ENCODE measurements at places on chromosomes 1 and 21.

GRCh38 chr1:1173061-1173792 is 453 bp upstream of the TTLL10 start:
- no peak for DNase-seq

DNA sequence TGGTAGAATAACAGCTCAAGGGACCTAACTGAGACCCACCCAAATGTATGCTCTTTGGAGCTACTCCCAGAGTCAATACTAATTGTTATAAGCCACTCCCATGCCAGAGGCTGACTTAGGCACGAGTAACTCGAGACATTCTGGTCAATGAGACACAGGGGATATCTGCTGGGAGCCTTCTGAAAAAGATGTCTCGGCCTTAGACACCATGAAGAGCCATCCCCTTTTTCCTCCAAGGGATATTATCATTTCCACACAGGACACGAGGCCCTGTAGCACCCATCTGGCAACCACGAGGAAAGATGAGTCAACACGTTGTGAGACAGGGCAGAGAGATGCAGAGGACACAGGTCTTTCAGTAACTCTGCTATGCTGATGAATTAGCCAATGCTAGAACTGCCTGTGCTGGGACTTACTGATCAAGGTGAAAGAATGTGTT is 30.7 kb downstream of the ITPKB start:
- peak; percentile 65 for DNase-seq

GRCh38 chr1:75475696-75476095 is 135.2 kb downstream of the SLC44A5 start:
- DNase-seq = no peak

- no peak for DNase-seq
These were observed 8.0 kb downstream of the OLFML3 start for GRCh38 chr1:113987259-113987658.

DNA sequence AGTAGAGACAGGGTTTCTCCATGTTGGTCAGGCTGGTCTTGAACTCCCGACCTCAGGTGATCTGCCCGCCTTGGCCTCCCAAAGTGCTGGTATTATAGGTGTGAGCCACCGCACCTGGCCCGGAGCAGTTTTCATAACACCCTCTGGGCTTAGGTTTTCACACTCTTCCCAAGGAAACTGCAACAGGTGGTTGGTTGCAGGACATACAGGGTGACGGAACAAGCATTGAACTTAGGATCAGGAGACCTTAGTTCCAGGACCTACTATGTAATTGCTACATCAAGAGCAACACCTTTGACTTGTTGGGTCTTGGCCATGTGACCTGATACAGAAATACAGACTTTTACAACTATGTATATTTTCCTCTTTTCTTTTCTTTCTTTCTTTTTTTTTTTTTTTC is 37.9 kb downstream of the MFSD2A start:
- no peak for DNase-seq

DNA sequence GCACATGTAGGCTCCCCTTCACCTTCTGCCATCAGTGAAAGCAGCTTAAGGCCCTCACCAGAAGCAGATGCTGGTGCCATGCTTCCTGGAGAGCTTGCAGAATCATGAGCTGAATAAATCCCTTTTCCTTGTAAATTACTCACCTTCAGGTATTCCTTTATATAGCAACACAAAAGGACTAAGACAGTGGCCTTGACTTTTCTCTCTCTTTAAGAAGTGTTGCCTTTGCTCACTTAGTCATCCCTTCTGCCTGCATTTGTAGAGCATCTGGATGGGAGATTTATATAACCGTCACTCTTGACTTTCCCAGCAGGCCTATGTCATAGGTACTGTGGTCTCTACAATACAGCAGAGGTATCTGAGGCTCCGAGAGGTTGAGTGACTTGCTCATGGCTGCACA is 3.7 kb downstream of the PCSK9 start:
- DNase-seq = no peak

DNA sequence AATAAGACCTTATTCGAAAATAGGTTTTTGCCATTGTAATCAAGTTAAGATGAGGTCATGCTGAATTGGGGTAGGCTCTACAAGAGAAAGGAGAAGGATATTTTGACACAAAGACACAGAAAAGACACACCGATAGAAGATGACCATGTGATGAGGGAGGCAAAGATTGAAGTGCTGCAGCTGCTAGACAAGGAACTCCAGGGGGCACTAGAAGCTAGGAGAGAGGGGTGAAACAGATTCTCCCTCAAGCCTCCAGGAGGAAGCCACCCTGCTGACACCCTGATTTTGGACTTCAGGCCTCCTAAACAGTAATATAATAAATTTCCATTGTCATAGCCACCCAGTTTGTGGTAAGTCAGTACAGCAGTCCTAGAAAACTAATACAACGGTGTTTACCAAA is 506.8 kb upstream of the CAMK1G start:
- DNase-seq = peak; percentile 8

- no peak for DNase-seq
These were observed 17.5 kb upstream of the TTC22 start for GRCh38 chr1:54818461-54819194.

- no peak for DNase-seq
These were observed 114.4 kb downstream of the CLEC20A start for GRCh38 chr1:178382372-178382771.

- peak; percentile 81 for DNase-seq
These were observed 90.1 kb upstream of the WDR26 start for GRCh38 chr1:224524679-224525078.

- peak; percentile 93 for DNase-seq
These were observed 58.0 kb downstream of the PUM1 start for GRCh38 chr1:31007462-31007991.

- no peak for DNase-seq
These were observed 10.8 kb upstream of the EXTL1 start for GRCh38 chr1:26010825-26011224.

DNA sequence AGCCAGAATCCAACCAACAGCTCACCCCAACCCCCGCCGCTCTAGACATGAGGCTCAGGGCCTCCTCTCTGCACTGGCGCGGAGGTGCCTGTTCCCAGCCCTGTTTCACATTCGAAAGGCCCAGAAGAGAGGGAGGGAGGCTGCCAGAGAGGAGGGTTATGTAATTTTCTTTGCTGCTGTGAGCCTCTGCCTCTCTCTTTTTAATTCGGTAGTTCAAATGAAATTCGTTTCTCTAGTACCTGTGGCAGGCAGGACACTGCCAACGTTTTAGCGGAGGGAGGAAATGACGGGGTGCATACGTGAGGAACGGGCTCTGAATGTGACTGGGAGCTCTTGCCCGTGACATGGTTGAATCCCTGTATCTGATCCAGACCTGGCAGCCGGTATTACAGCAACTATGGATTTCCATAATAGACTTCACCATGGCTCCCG is 9.4 kb downstream of the PRDM16 start:
- peak; percentile 38 for DNase-seq

DNA sequence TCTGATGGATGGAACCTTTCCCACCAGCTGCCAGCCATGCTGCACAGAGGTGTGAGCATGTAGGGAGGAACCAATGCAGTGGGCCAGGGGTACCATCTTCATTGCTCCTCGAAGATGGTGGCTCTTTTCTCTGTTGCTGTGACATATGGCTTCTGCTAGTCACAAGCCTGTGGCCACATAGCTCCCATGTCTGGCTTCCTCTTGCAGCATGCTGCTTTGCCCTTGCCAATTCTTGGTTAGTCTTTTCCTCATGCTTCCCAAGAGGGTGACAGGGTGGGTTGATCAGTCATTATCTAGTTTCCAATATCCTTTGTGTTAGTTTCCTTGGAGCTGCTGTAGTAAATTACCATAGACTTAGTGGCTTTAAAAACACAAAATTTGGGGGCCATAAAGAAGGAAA is 123.4 kb downstream of the ETS2 start:
- no peak for DNase-seq

DNA sequence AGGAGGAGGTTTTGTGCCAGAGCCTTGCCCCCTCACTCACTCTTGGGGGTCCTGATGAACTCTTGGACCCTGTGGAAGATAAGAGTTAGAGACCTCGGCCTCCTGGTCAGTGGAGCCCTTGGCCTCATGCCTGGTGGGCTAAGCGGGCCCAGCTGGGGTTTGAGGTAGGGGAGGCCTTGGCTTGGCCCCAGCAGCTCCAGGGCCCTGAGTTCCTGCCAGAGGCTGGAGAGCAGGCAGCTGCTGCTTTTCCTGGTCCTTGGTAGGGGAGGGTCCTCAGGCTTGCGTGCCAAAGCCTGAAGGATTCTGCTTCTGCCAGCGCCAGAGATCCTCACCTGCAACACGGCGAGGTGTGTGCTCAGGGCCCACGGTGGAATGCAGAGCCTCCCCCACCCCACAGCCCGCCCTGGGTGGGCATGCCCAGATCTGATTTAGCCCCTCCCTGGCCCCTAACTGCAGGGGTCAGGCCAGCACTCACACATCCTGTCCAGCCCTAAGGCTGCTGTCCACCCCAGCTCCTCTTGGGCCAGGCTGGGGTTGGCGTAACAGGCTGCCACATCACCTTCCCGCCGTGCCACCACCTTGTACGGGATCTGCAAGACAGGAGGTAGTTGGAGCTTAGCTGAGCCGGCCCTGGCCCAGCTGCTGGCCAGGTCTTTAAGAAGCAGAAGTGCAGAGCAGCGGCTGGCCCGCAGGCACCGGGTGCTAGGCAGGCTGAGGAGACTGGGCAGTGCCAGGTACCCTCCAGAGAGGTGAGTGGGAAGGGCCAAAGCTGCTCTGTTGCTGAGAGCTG is 4.7 kb downstream of the GALE start:
- no peak for DNase-seq

- no peak for DNase-seq
These were observed 39.6 kb upstream of the LBR start for GRCh38 chr1:225467193-225468020.

DNA sequence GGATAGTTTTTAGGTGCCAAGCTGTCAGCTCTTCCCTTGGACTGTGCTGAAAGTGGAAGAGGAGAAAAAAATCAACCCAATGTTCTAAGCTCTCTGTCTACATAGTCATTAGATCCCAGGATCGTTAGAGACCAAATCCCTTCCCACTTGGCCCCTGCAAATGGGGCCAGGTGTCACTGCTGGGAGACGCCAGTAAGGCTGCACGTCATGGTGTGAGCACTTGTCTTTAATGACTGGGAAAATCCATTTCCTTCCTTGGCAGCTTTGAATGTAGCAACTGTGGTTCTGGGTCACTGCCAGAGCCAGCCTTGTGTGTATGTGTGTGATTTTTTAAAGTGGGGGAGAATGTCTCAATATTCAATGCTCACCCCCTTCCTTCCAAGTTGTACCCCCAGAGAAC is 59.9 kb downstream of the MAN1C1 start:
- DNase-seq = peak; percentile 54

DNA sequence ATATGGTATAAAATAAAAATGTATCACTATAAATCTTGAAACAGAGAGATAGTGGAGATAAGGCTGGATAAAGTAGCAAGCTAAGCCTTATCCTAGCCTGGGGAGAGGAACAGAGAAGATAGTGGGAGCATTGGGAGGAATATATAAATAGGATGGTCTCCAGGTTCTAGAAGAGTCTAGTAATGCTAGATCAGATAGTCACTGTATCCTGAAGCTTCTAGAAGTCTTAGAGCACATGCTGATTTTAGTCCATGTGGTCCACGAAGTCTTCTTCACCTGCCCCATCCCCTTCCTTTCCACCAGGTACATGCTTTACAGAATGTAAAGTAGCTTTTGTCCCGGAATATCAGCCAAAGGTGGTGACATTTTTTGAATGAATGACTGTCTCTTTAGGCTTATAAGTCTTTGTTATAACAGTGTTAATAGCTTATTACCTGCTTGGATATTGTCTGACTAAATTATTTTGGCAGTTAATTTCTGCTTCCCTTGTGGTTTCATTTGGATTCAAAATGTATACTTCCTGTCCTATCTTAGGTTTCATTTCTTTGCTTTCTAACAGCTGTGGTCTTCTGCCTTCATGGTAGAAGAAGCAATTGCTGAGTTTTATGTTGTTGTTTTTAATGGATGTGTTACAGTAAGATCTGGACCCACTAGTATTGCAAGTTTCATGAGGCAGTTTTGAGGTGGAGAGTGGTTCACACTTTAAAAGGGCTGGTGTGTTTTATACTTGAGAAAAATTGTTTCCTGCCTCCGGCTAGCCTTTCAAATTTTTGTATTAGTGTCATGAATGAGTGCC is 5.9 kb downstream of the SMG7 start:
- DNase-seq = no peak

DNA sequence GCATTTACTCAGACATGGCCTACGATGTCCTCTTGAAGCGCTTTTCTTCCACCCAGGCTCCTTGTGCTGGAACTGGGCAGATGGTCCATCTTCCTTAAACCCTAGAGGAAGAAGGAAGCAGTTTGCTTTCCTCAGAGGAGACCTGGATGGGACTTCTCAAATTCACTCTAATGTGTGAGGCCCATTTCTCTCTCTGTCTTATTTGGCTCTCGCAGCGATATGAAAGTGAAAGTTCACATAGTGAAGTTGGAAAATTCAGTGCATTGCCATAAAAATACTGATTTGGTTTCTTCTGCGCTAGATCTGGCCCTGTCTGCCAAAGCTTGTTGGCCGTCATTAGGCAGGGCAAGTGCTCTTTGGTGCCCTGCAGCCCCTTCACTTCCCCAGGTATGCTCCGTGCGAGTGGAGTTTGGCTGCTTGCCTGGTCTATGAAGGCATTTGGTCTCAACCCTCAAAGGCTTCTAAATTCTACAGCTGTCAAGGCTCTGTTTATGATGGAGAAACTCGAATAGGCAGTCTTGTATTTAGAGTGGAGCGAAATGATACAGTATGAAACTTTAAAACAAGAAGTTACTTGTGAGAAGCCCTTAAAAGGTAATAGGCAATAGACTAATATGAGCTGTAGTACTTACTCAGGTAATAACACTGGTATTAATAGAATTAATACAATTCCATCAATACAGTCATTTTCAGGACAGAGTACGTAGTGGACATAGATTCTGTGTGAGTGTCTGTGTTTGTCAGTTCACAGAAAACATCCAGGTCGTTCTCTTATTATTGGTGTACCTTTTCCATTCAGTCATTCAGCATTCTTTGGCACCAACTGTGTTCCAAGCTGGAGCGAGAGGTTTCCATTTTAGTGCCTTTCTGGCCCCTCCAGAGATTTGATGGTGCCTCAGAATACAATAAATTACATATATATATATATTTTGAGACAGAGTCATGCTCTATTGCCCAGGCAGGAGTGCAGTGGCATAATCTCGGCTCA is 20.5 kb downstream of the SZRD1 start:
- DNase-seq = peak; percentile 35

- DNase-seq = peak; percentile 33
These were observed 495 bp downstream of the SYNC start for GRCh38 chr1:32701951-32702598.

All from astrocyte (in vitro differentiated cells and primary cell).